Small intestine (tissue), 16 donors: ENCODE measurements at places on chromosomes 4 and X.

DNA sequence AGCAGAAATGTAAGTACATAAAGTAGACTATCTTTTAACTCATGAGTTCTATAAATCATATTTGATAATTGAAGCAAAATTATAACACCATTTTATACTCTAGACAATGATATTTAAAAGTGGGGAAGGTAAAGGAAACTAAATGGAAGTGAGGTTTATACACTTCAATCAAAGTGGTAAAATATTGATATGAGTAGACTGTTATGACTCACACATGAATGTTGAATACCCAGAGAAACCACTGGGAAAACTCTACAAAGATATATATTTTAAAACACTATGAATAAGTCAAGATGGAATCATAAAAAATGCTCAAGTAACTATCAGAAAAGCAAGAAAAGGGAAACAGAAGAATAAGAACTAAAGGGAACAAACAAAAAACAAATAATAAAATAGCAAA lies 8.4 kb downstream of the VSIG1 start:
- H3K27ac ChIP-seq: no peak overlapping the region
- no peaks in the 10 kb centered on the region for H3K27me3 ChIP-seq
- no peaks in the 10 kb centered on the region for H3K36me3 ChIP-seq
- H3K4me3 ChIP-seq: no peak overlapping the region

DNA sequence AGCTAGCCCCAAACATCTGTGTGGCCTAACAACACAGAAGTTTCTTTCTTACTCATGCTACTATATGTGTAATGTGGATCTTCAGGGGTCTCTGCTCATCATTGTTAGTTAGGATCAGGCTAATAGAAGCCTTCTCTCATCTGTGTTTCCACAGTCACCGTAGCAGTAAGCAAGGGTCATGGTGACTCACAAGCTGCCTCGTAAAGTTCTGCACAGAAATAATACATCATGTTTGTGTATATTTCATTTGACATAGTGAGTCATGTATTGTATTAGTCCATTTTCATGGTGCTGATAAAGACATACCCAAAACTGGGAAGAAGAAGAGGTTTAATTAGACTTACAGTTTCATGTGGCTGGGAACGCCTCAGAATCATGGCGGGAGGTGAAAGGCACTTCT lies 38.7 kb downstream of the SLC4A4 start:
- H3K4me1 ChIP-seq: no peaks in the 10 kb centered on the region
- no peaks in the 10 kb centered on the region for H3K36me3 ChIP-seq
- no peak for DNase-seq
- H3K27ac ChIP-seq: no peak overlapping the region

DNA sequence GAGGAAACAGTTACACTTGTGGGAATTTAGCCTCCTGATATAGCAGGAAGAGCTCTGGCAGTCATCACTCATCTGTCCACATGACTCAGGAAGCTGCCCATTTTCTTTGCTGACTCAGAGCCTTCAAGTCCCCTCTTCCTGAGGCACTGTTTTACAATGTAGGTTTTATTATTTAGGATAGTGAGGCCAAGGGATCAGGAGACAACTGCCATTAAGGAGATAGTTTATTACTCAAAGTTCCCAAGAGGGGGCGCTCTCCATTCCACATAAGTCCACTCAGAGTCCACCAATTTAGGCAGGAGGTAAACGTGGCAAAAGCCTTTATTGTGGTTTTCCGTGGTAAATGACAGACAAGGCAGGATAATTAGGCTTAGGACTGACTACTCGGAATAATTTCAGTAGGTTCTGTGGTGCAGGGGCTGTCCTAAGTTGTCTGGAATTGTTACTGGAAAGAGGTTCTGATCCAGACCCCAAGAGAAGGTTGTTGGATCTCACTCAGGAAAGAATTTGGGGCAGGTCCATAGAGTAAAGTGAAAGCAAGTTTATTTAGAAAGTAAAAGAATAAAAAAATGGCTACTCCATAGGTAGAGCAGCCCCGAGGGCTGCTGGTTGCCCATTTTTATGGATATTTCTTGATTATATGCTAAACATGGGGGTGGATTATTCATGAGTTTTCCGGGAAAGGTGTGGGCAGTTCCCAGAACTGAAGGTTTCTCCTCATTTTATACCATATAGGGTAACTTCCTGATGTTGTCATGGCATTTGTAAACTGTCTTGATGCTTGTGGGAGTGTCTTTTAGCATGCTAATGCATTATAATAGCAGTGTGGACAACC lies 96.0 kb upstream of the RAB40AL start:
- H3K36me3 ChIP-seq: no peaks in the 10 kb centered on the region
- no peaks in the 10 kb centered on the region for H3K27me3 ChIP-seq
- H3K4me1 ChIP-seq: no peaks in the 10 kb centered on the region
- DNase-seq: no peak
- H3K4me3 ChIP-seq: no peak overlapping the region

DNA sequence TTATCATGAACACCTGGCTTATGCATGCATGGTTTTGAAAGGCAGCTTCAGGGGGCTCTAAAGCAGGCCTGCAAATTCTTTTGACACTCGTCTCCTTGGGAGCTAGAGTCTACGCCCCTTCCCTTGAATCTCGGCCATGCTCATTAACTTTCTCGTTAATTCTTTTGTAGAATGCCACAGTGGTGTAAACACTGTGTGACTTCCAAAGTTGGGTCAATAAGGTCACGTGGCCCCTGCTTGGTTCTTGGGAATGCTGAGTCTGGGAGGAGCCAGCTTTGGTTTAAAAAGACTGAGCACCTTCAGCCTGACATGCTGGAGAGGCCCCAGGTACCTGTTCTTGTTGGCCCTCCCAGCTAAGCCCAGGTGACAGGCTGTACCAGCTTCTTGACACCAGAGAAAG lies 228.4 kb downstream of the DHRSX start:
- H3K4me1 ChIP-seq: no peaks in the 10 kb centered on the region
- H3K4me3 ChIP-seq: no peak overlapping the region
- H3K27ac ChIP-seq: no peak overlapping the region
- H3K27me3 ChIP-seq: no peaks in the 10 kb centered on the region

- H3K4me3 ChIP-seq: no peak overlapping the region
- H3K27me3 ChIP-seq: no peaks in the 10 kb centered on the region
These were observed 41.9 kb upstream of the SOD3 start for GRCh38 chr4:24753519-24753918.

GRCh38 chr4:26171501-26171900 lies 149.3 kb upstream of the RBPJ start:
- H3K4me3 ChIP-seq: no peak overlapping the region
- H3K27ac ChIP-seq: peak overlapping the region; percentile 41
- peaks cover 27% of the 10 kb centered on the region for H3K4me1 ChIP-seq

GRCh38 chrX:108209006-108209554 lies 117.5 kb downstream of the ATG4A start:
- H3K27ac ChIP-seq: no peak overlapping the region
- DNase-seq: no peak
- no peaks in the 10 kb centered on the region for H3K27me3 ChIP-seq
- no peaks in the 10 kb centered on the region for H3K36me3 ChIP-seq

GRCh38 chrX:48516987-48517386 lies 4.6 kb upstream of the EBP start:
- no peak for DNase-seq
- H3K4me3 ChIP-seq: no peak overlapping the region
- H3K4me1 ChIP-seq: peaks cover 5% of the 10 kb centered on the region
- peaks cover 38% of the 10 kb centered on the region for H3K36me3 ChIP-seq

DNA sequence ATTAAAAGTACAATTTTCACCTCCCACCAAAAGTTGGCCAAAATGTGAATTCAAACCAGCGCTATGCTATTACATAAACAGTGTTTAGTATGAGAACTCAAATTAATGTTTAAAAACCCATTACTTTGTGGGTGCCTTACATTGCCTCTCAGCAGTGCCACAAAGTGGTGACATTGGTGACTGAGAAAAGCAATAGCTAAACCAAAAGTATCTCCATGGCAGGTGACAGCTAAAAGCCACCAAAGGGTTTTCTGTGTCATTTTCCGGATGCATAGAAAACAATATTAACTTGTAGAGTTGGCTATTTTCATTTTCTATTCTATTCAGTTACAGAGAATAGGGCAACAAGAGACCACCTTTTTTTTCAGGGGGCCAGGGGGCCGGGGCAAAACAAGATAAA lies 261.2 kb downstream of the MAPK10 start:
- H3K4me3 ChIP-seq: no peak overlapping the region
- no peaks in the 10 kb centered on the region for H3K4me1 ChIP-seq
- no peak for DNase-seq
- H3K36me3 ChIP-seq: no peaks in the 10 kb centered on the region
